HCT116 (cell line): ENCODE measurements at places on chromosomes 16 and 17. TPM values are rescaled to one million over a fixed set of nuclear protein-coding genes. Genes with fewer than 3 reads are reported as not detected.

DNA sequence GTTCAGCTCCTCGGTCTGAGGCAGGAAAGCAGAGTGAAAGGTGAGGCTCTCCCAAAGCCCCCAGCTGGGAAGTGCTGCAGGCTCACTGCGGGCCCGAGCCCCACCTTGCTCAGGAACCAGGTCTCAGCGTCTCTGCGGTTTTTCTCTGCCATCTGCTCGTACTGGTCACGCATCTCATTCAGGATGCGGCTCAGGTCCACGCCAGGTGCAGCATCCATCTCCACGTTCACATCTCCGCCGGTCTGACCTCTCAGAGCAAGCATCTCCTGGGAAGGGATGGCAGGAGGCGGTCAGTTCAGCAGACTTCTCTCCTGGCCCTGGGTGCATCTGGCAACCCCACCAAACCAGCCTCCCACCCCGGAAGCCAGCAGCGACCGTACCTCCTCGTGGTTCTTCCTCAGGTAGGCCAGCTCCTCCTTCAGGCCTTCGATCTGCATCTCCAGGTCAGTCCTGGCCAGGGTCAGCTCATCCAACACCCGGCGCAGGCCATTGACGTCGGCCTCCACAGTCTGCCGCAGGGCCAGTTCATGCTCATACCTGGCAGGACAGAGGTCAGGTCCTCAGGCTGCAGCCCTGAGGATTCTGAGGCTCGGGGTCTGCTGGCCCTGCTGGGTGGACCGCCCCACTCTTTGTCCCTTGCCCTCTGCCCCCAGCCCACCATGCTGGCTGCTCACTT, 1.5 kb downstream of the KRT16 start:
- DNase-seq = no peak

DNA sequence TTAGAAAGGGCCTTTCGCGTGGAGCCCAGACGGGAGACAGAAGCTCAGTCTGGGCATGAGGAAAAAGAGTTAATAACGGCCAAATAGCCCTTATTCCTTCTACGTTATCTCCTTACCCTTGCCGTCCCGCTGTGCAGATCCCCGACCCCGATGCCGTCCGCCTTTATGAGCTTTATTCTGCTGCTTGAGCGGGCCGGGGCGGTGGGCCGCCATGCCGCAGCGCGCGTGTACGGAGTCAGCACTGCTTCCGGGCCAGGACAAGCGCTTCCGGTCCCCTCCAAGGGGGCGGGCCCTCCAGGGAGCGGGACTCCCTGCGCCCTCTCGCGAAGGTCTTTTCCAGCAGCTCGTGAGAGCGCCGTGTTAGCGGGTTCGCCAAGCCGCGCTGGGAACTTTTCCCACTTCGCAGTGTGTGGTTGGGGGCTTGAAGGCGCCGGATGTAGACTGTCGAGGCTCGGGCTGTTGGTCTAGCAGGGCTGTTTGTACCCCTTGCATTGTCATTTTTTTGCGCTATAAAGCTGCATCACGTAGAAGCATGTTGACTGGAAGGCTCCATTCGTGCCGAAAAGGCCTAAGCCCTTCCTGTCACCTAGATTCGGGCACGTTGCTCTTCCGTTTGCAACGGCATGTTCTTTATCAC, at the start of gene TSR1:
Gene TSR1, minus strand, starts transcription at position 243 of the 637 bp plus-strand sequence. Its CDS starts 30 bp downstream, at position 213.
- peak; percentile 74 for DNase-seq

- no peak for DNase-seq
Observed at GRCh38 chr16:47565454-47565853, 104.3 kb downstream of the PHKB start.

DNA sequence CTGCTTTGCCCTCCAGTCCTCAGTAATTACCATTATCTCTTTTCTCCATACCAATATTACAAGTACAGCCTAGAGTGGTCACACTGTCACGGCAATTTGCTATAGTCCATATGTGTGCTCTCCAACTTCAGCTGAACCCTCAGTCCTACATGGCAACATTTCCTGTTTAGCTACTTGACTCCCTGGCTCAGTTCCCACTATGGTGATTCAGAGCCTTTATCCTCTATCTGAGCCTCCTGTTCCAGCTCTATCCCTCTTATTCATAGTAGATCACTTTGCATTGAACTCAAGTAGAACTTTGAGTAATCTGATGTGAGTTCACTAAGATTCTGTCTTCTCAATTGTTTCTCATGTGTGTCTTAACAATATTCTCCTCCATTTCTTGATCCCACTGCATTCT, 43.7 kb upstream of the GOSR1 start:
- DNase-seq = peak; percentile 37

The CHAD gene
- total RNA-seq = not detected

The CRHR1 gene
- 0.12 TPM for total RNA-seq

The LDHD gene
- 3.4 TPM for total RNA-seq

The KLHL10 gene
- total RNA-seq = not detected

DNA sequence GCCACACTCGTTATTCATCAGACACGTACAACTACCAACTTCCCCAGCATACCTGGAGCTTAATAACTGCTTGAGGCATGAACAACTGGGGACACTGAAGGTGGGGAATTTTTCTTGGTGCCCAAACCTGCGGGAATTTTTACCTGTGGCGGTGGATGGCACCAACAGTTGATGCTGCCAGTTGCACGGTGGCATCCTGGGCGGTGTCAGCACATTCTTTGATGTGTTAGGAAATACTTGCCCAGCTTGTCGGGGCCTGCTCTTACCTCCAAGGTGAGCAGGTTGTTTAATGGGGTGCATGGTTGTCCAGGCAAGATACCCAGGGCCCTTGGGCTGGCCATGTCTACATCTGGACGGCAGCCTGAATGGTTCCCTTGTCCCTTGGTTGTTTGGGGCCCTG, 79.6 kb downstream of the CRISPLD2 start:
- no peak for DNase-seq

The CACNB1 gene
- 13.0 TPM for total RNA-seq

The DHX58 gene
- 1.2 TPM for total RNA-seq

DNA sequence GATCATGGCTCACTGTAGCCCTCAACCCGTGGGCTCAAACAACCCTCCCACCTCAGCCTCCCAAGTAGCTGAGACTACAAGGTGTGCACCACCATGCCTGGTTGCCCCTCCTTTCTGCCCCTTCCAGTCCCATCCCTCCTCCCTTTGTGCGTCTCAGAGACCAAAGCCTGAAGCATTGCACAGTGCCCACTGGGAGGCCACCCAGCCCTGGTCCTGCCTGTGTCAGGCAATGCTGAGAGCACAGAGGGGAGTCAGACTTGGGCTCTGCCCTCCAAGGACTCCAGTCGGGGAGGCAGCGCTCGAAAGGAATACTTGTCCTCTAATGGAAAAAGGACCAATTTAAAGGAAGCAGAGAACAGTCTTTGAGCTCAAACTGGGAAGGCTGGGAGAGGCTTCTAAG, 20.4 kb downstream of the RAI1 start:
- DNase-seq = no peak

DNA sequence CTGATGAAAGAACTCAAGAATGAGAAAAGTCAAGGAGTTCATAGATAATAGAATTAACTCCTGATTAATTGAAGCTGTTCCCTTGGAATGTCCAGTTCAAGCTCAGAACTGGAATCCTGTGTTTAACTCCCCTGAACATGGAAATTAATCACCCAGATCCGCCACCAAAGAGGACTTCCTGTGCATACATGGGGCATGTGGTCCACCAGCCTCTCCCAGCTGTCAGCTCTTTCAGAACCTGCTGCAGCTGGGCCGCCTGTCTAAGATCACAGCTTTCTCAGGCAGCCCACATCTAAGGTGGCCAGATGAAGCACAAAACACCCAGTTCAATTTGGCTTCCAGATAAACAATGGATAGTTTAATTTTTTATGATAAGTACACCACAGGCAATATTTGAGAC, 203.7 kb upstream of the COX10 start:
- DNase-seq = no peak

DNA sequence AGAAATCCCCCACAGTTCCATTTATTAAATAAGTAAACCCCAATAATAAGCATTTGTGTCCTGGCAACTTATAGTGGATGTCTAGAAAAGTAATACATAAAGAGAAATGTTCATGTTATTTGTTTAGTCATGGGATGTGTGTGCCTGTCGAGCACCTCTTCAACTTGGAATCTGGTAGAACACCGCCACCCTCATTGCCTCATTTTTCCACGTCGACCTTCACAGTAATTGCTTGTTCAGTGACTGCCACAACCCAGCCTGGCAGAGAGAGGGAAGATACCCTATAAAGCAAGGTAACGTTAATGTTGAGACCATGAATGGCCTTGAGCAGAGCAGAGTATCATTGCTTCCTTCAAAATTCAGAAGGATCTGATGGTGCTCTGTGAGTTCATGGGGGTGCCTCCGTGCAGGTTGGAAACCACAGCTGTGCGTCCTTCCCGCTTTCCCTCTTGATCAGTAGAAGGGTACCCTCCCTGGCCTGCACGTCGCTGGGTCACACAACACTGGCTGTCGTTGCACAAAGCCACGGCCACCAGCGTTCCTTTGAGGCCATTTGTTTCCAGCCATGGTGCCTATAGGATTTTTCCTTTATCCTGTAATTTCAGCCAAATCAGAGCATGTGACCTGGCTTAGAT, 3.7 kb upstream of the DNASE1 start:
- no peak for DNase-seq

The ZFHX3 gene
- 6.3 TPM for total RNA-seq

The TK1 gene
- total RNA-seq = 315 TPM

GRCh38 chr17:7318121-7318860, 3.1 kb upstream of the GPS2 start:
- no peak for DNase-seq

GRCh38 chr17:61517843-61518606, 65.8 kb downstream of the TBX4 start:
- no peak for DNase-seq

- peak; percentile 34 for DNase-seq
Observed at GRCh38 chr17:37570527-37571093, 38.6 kb downstream of the SYNRG start.

The KRTAP16-1 gene
- not detected for total RNA-seq

GRCh38 chr17:48629411-48629759, 3.2 kb upstream of the HOXB9 start:
- DNase-seq = no peak

GRCh38 chr17:67285360-67285759, 40.4 kb upstream of the HELZ start:
- no peak for DNase-seq

- DNase-seq = no peak
Observed at GRCh38 chr16:66409156-66409555, 17.9 kb upstream of the BEAN1 start.
